Smooth muscle cell of the umbilical artery (primary cell): ENCODE measurements at places on chromosomes 1 and 21. TPM values are rescaled to one million over a fixed set of nuclear protein-coding genes. Genes with fewer than 3 reads are reported as not detected.

Gene MATN1
- under 0.01 and 0.18 TPM in 2 replicates for total RNA-seq

Gene MYOG
- total RNA-seq = not detected in 2 replicates

Gene PIGM
- 3.7 and 4.8 TPM in 2 replicates for total RNA-seq

Gene LMX1A
- not detected in 2 replicates for total RNA-seq

Gene F13B
- not detected in 2 replicates for total RNA-seq

Gene GJA4
- total RNA-seq = 0.09 TPM in 1 of 2 replicates, not detected in the other

Gene TFF2
- not detected in 2 replicates for total RNA-seq

Gene RPE65
- not detected in 2 replicates for total RNA-seq

Gene CHODL
- not detected in 2 replicates for total RNA-seq

Gene CADM3
- 0.09 and 0.30 TPM in 2 replicates for total RNA-seq

Gene GBP6
- not detected in 2 replicates for total RNA-seq

Gene CNR2
- total RNA-seq = not detected in 2 replicates

Gene OVAAL
- not detected in 2 replicates for total RNA-seq

Gene TMEM82
- not detected in 2 replicates for total RNA-seq

Gene TRIM67
- total RNA-seq = not detected in 2 replicates

Gene C1orf141
- not detected in 2 replicates for total RNA-seq

Gene TLR5
- total RNA-seq = 0.14 TPM in 1 of 2 replicates, not detected in the other

Gene CCDC27
- total RNA-seq = not detected in 2 replicates

Gene AIRE
- total RNA-seq = under 0.01 and 0.05 TPM in 2 replicates

Gene MPL
- not detected in 2 replicates for total RNA-seq

Gene ZBTB40
- 10.1 and 12.6 TPM in 2 replicates for total RNA-seq

Gene CD53
- total RNA-seq = not detected in 2 replicates

Gene S100A4
- total RNA-seq = 6.1 and 6.5 TPM in 2 replicates

Gene CELA3B
- total RNA-seq = not detected in 2 replicates

Gene CD34
- total RNA-seq = 0.05 and 0.30 TPM in 2 replicates

Gene ODF2L
- total RNA-seq = 28.5 and 35.8 TPM in 2 replicates

Gene TMIGD3
- not detected in 2 replicates for total RNA-seq

Gene TIMM17A
- 82.5 and 85.8 TPM in 2 replicates for total RNA-seq

Gene KCNE2
- not detected in 2 replicates for total RNA-seq

Gene ISG15
- 68.3 and 107 TPM in 2 replicates for total RNA-seq

Gene CLCA4
- total RNA-seq = not detected in 2 replicates

Gene FCRLA
- 0.59 and 0.83 TPM in 2 replicates for total RNA-seq

Gene PLA2G5
- not detected in 2 replicates for total RNA-seq

Gene OR2AK2
- not detected in 2 replicates for total RNA-seq
